Activated T-cell treated with anti-CD3 and anti-CD28 coated beads for 4 hours (primary cell): ENCODE measurements at places on chromosomes 12 and 14.

- DNase-seq: no peak
Measured at GRCh38 chr12:14614704-14615121, 47.0 kb upstream of the PLBD1 start.

DNA sequence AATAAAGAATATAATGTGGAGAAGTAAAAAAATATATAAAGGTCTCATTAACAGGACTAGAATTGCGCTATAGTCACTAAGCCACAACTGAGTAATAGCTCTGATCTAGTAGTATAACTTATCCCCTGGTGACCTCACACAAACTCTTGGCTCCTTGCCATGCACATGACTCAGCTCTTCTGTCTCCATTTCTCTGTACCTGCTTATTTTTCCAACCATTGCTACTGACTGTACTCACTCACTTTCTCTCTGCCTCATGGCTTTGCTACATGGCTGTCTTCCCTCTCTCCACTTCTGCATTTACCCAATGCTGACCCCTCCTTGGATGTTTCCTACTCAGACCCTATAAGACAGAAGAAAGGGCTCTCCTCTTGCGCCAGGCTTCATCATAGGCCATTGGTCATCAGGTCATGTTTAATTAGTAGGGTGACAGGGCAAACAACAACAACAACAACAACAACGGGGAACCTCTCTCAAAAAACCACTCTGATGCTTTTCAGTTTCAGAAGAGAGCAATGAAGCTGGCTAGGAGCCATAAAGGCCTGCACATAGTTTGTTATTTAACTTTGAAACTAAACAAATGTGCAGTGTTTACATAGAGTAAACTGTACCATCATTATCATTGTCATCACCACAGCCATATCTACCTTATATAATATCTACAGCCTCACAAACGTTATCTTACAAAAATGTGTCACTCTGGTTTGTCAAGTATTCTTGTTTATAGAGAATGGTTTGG, 25.6 kb upstream of the KRAS start:
- DNase-seq: peak; percentile 44

DNA sequence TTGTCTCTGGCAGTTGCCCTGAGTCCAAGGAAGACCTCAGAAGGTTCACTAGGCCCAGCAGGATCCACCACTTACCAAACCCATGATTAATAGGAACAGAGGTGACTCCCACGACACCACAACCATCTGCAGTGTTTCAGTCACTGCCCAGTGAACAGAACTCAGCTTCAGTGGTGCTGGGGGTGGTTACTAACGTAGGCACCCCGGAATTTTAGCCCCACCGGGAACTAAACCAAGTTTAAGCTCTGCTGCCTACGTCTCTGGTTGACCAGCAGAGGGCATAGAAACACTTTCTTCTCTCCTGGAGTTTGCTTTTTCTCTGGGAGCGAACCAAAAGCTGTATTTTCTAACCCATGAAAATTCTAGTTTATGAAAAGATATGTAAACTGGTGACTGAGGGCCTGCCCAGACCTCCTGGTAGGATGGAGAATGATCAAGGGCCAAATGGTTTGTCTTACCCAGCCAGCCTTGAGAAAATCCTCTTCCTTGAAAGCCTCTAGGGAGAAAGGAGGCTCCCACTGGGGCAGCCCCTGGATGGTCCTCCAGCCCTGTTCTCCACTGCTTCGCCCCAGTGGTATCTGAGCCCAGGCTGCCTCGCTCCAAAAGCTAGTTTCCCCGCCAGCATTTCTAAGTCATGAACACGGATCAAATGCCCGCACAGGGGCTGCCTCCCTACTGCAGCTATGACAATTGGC, 379.8 kb downstream of the DPF3 start:
- no peak for DNase-seq

DNA sequence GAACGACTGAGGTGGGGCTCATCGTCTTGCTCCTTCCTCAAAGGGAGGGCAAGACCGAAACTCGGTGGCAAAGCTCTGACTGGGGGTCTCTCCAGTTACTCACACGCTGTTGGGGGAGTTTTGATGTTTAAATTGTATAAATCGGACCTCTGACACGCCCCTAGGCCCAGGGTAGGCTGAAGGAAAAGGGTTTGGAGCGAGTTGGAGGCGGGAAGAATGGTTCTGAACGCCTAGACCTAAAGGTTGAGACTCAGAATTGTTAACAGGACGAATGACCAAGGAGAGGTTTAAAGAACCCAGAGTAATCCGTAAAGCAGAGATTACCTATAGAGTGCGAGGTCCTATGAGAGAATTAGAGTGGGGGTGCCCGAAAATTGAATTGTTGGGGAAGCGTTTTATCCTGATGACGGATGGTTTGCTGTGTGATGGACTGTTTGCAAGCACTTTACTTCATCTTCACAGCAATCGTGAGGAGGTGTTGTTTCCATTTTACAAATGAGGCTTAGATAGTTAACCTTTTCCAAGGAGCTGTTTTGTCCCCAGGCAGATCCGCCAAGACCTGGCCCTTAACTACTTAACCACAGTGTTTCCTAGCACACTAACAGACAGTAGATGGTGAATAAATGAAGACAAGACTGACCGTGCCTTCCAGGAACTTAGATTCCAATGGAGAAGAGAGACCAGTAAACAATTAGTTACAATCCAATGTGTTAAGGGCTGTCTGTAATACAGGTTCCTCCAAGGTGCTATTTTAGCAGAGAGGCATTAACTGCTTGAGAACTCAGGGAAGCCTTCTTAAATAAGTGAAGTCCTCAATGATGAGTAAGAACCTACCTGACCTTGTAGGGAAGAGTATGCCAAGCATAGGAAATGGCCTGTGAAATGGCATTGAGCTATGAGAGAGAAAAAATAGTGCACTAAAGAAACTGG, 929 bp upstream of the UBE2N start:
- no peak for DNase-seq

GRCh38 chr12:13853471-13853870, 127.9 kb downstream of the GRIN2B start:
- DNase-seq: no peak

GRCh38 chr14:84036840-84037239, 1493.1 kb upstream of the FLRT2 start:
- no peak for DNase-seq

GRCh38 chr12:19953734-19954133, 414.6 kb upstream of the PDE3A start:
- DNase-seq: no peak

- no peak for DNase-seq
Measured at GRCh38 chr14:75334549-75335051, 56.0 kb downstream of the FOS start.

DNA sequence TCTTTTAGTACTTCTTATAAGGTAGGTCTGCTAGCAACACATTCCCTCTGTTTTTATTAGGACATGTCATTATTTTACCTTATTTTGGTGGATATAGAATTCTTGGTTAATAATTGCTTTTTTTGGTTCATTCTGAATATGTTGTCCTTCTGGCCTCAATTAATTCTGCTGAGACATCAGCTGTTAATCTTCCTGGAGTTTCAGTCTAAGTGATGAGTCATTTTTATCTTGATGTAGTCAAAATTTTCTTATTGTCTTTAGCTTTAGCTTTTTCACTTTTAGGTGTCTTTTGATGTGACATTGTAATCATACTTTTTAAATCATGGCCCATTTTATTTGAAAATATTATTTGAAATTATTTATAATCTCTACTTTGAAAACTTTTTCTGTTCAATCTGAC, 104.9 kb upstream of the PMCH start:
- DNase-seq: no peak

DNA sequence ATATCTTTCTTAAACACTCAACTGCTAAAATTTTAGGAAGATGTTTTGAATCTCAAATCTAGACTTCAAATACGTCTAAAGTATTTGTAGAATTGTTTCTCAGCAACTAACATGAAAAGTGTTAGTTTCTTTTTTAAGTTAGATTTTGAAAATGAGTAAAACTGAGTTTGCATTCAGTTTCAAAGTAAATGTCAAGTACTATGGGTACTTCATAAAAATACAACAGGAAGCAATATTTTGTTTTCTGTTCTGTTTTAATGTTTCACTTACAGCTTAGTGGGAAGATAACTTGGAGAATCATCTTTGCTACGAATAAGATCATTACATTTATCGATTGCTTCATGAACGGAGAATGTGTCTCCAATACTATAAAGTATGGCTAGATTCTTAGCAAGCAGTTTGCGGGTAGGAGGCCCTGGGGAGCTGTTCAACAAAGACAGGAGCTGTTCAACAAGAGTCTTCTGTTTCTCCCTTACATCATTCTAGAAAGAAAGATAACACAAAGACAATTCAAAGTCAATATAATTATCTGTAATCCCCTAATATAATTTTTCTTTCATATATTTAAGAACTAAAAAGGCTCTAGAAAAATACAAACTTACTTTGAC, 20.2 kb downstream of the HEATR5A start:
- no peak for DNase-seq

DNA sequence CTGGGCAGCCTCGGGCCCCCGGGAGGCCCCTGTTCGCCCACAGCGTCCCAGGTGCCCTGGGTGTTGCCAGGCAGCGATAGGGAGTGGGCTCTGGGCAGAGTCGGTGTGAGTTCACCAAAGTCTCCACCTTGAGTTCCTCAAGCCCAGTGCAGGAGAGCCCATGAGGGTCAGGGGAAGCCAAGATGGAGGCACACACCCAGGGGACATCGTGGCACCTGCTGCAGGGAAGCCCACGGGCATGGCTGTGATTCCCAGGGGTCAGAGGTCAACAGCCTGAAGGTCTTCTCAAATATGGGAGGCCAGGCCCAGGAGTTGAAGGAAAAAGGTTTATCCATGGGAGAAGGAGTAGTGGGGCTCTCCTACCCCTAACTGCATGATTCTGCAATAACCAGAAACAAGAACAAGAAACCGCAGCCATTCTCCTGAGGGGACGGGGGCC, 148.8 kb downstream of the ADGRD1 start:
- no peak for DNase-seq

DNA sequence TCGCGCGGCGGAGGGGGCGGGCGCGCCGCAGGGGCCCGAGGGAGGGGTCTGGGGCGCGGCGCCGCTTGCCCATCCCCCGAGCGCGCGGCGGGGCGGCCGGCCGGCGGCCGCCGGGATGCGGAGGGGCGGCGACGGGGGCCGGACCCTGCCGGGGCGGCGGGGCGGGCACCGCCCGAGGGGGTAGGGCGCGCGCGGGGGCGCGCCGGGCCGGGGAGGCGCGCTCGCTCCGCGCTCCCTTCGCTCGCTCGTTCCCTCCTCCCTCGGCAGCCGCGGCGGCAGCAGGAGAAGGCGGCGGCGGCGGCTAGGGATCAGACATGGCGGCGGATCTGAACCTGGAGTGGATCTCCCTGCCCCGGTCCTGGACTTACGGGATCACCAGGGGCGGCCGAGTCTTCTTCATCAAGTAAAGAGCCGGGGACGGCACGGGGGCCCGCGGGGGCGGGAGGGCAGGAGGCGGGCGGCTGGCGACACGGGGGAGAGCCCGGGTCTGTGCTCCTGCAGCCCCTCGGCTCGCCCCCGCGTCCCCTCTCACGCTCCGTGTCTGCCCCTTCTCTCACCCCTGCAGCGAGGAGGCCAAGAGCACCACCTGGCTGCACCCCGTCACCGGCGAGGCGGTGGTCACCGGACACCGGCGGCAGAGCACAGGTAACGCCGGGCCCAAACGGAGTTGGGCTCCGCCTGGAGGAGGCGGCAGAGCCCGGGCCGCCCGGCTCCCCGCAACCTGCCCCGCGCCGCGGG, at the start of gene PLEKHA5:
Gene PLEKHA5, plus strand, starts transcription at position 248 of the 738 bp plus-strand sequence. Its CDS starts 67 bp downstream, at position 315.
- DNase-seq: no peak

DNA sequence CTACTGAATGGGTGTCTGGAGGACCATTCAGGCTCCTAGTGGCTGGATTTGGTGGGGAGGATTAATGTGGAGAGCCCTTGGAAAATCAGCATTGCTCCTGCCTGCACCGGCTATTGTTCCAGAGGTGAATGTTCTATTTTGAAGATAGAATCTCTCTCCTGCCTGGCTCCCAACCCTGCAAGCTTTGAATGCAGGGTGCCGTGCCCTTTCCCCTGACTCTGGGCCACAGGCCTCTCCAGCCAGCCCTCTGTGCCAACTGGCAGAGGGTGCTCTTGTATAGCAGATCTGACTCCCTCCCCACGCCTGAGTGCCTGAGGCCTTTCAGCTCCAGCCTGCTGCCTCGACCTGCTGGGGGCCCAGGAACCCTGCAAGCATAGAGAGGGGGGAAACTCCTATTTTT, 106.8 kb downstream of the TMEM260 start:
- DNase-seq: no peak

DNA sequence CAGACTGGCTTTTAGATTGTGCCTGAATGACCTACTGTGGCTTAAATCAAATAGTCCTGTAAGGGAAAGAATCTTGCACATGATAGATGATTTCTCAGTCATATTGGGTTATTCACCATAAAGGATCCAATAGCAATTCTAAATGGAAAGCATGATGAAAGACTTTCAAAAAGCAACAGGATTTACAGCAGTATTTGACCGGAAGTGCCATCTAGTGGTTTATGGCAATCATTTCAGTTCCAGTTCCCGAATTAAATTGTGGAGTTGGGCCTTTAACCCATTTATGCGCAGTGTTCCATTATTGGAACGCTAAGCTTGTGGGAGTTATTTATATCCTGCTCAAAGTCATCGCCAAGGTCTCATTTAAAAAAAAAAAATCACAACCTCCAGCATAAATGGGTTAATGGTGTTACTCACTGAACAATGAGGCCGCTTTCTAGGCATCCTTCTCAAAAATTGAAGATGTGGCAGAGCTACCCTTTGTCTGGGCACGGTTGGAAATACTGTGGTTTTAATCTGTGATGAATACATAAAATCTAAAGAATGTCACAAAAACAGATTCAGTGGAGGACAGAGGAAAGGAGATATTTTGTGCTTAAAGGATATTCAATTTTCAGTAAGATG, 60.8 kb upstream of the REP15 start:
- no peak for DNase-seq

DNA sequence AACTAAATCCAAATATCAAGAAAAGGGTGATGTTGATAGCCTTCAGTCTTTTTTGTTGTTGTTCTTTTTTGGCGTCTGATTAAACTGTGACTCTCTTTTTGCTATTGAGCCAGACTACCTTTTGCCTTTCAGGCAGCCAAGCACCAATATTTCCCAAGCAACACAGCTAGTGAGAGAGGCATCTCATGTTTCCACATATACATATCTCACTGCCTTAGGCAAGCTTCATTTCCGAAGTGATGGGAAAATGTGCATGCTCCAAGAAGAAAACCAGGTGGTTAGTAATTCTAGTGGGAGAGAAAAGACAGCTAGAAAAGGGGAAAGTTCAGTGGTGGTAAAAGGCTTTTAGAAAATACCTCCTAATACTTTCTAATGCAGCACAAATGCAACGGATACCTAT, 277.7 kb downstream of the TMTC2 start:
- DNase-seq: no peak

- no peak for DNase-seq
Measured at GRCh38 chr14:37599507-37600368, 4.3 kb downstream of the TTC6 start.

DNA sequence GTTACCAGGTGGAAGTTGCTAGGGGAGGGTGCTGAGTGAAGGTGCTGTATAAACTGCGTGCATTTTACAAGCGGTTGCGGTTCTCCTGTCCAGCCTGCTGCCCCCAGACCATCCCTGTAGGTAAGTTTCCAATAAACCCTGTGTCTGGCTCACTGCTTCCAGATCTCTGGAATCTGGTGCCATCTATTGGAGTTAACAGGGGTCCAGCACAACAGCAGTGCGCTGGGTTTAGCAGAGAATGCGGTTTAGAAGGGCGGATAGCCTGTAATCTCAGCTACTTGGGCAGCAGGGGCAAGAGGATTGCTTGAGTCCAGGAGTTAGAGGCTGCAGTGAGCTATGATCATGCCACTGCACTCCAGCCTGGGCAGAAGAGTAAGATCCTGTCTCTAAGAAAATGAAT, 4.9 kb downstream of the AACS start:
- DNase-seq: no peak

GRCh38 chr14:93375673-93376156, 28.7 kb downstream of the COX8C start:
- no peak for DNase-seq

GRCh38 chr12:105318651-105319483, 11.6 kb upstream of the C12orf75 start:
- DNase-seq: no peak
